Mesenteric fat pad (tissue), 1 donor: ENCODE measurements at places on chromosomes 13 and 19. TPM values are rescaled to one million over a fixed set of nuclear protein-coding genes. Genes with fewer than 3 reads are reported as not detected.

CYP4F8 gene
- total RNA-seq, result not detected

GPC5 gene
- 0.13 TPM for total RNA-seq

HSD17B14 gene
- 9.4 TPM for total RNA-seq

DLEU7 gene
- total RNA-seq, result 0.32 TPM

FOSB gene
- 907 TPM for total RNA-seq

IGSF23 gene
- total RNA-seq, result not detected

PRX gene
- total RNA-seq, result 2.3 TPM

IRGC gene
- not detected for total RNA-seq

PDE4C gene
- not detected for total RNA-seq

PLPPR3 gene
- not detected for total RNA-seq

ZNF724 gene
- 2.0 TPM for total RNA-seq

DNA sequence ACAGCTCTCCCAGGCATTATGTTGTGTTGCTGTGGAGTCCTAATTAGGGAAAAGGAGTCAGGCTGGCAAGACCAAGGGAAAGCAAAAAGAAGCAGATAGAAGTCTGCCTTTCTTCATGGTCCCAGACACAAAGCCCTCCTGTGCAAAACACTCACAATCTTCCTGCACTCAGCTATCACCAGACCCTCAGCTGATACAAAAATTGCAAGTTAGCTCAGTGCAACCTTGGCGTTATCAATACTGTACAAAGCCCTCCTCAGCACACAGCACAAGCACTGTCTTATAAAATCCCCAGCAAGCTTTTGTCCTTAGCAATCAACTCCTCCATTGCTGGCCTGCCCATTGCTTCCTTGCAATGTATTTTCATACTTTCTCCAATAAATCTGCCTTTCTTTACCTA, 3.2 kb downstream of the OR7C2 start:
- DNase-seq, result no peak

GRCh38 chr13:81551036-81551435, 1210.1 kb upstream of the SPRY2 start:
- no peak for DNase-seq

- DNase-seq, result no peak
Observed at GRCh38 chr19:18650021-18650390, 13.2 kb downstream of the KLHL26 start.

DNA sequence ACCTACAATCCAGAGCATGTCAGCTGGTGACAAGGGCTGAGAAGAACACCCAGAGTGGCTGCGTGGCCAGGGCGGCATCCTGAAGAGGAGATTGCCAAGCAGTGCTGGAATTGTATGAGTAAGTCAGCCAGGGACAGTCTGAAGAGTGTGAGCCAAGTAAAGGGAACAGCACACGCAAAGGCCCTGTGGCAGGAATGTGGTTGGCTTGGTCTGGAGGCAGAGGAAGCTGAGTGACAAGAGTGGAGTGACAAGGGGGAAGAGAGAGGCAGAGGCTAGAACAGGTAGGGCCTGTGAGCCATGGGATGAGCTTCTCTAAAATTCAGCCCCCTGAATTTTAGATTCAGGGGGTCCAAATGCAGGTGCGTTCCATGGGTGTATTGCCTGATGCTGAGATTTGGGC, 53.7 kb upstream of the UQCRFS1 start:
- DNase-seq, result peak; percentile 33

GRCh38 chr13:111119966-111120365, 4.9 kb downstream of the ARHGEF7 start:
- no peak for DNase-seq

- DNase-seq, result no peak
Observed at GRCh38 chr19:31408460-31409124, 59.4 kb upstream of the TSHZ3 start.

- DNase-seq, result no peak
Observed at GRCh38 chr19:39544226-39544903, 4.4 kb upstream of the EID2 start.

GRCh38 chr19:28405346-28405742, 807.6 kb downstream of the UQCRFS1 start:
- DNase-seq, result no peak

- DNase-seq, result no peak
Observed at GRCh38 chr13:102090532-102090931, 311.3 kb downstream of the FGF14 start.

- no peak for DNase-seq
Observed at GRCh38 chr13:75761369-75761768, 125.2 kb downstream of the LMO7 start.
